Fibroblast of skin of scalp (primary cell): ENCODE measurements at places on chromosomes 12 and 14.

DNA sequence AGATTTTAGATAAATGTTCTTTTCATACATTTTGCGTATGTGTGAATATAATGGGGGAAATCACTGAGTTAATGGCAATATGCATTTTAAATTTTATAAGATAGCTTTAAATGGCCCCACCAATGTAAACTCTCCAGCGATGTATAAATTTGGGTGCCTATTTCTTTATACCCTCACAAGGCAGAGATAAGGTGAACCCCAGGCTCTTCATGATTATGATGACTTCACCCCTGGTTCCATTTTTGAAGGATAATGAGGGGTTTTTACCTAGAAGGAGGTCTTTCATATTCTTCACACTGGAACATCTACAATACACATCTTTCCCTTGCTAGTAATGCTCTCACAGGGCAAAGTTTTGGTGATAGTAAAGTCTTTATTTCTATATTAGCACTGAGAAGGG, 35.2 kb downstream of the KLRG1 start:
- no peak for DNase-seq

GRCh38 chr12:11861864-11862600, 208.7 kb upstream of the BCL2L14 start:
- DNase-seq: no peak

DNA sequence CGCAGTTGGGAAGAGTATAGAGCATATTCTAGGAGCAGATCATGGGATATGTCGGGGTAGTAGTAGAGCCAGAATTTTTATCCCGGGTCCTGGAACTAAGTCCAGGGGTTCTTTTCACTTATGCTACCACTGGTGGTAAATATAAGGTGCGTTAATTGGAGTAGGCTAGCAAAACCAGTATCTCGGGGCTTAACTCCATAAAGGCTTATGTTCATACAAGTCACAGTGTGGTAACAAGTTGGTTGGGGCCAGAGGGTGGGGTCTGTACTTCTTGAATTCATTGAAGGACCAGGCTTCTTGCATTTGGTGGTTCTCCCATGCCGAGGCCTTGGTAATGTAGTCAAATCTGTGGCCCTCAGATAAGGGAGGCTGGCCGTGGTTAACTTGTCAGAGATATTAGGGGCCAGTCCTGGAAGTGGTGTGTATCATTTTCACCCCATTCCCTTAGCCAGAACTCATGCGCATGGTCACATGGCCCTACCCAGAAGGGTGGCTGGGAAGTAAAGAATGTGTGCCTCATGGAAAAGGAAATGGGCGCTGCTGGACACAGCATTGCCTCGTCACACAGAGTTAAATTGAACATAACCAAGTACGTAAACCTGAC, 1.5 kb upstream of the ZNF641 start:
- DNase-seq: no peak

- DNase-seq: no peak
Observed at GRCh38 chr14:63243646-63244045, 39.4 kb downstream of the RHOJ start.

GRCh38 chr12:106091446-106091820, 47.3 kb downstream of the NUAK1 start:
- no peak for DNase-seq

GRCh38 chr12:127479256-127479655, 787.7 kb upstream of the TMEM132C start:
- DNase-seq: peak; percentile 66

DNA sequence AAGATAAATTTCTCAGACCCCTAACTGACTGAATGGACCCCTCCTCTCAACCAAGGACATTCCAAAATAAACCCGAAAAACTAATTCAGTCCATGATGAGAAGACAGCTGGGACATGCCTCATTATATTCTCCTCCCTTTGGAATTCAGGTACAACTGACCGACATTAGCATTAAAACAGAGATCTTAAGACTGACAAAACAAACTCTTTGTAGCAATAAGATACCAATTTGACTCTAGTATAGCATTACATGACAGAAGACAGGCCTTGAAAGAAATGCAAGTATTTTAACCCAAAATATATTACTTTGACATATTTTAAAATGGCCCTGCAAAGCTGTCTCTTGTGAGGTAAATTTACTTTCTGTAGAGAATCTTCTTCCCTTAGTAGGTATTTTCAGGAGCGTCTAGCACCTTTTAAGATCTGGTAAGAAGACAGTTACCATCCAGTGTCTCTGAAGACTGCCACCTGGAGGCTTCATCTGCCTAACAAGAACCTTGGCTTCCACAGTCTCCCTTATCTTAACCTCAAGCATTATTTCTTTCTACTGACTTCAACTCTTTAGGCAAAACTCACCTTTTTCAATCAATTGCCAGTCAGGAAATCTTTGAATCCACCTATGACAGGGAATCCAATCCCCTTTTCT, 957.5 kb downstream of the SLC6A15 start:
- DNase-seq: no peak
